ENCODE measurements at places on chromosomes 5 and 9.

GRCh38 chr9:112265391-112265790 lies 68.0 kb downstream of the PTBP3 start:
- no peak for DNase-seq

GRCh38 chr9:642014-642413 lies 199.5 kb upstream of the DMRT1 start:
- no peak for DNase-seq

DNA sequence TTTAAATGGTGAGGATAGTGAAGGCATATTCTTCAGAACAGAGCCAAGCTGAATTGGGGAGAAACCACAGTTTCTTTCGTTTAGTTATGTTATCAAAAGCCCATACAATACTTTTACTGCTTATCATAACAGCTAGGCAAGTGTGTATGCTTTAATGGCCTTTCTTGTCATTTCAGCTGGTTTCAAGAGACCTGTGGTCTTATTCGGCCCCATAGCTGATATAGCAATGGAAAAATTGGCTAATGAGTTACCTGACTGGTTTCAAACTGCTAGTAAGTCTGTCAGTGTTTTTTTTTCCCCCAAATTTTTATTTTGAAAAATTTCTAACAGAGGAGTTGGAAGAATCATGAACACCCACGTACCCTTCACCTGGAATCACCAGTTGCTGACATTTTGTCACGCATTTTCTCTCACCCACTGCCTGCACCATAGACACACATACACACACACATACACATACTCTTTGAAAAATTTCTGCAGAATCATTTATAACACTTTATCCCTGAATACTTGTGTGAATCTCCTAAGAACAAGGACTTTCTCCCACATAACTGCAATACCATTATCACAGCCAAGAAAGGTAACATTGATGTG lies 63.7 kb downstream of the TJP2 start:
- DNase-seq: no peak

DNA sequence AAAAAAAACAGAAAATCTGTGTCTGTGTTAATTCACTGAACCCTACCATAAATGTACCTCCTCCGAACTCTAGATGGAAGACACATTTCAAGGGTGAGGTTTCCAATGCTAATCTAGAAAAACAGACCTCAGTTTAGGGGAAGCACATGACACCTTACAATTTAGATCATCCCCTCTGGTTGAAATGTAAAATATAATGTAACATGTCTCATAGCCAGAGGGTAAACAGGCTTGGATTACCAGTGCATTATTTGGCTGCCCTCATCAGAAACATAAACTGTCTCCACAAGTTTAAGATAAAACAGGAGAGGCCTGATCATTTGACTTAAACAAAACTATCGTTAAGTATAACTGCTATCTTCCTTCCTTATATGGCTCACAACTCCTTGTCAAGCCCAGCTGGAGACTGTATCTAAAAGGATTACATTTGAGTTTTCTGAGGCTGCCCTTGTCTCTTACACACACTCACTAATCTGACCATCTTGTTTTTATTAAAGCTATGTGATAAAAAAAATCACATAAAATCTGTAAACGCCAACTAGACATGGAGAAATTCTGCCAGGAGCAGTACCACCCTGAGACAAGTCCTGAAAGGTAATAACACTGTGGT lies 105.7 kb downstream of the LURAP1L start:
- no peak for DNase-seq

- DNase-seq: no peak
Measured at GRCh38 chr5:113161806-113162205, 185.2 kb downstream of the DCP2 start.

DNA sequence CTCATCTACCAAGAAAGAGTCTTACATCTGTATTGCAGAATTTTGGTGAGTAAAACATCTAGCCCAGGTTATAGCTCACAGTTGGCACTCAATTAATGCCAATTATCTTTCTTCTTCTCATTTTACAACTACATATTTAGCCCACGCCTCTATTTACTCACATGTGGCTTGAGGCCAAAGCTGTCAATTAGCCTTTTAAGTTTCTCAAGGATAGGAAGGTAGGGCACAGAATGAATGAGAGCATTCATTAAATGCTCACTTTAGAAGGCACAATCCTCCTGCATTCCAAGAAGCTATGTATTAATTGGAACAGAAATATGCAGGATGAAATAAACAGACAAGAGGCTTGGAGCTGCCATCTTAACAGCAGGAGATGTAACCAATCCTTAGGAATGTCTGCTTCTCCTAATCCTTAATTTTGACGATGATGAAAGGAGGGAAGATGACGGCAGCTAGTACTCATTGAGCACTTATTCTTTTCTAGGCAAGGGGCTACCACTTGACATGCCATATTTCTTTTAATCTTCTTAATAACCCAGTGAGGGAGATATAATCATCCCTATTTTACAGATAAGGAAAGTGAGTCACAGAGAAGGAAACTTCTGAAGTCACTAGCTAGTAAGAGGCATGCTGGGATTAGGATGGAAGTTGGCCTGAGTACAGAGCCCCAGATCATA lies 30.8 kb upstream of the PANK3 start:
- DNase-seq: no peak

- DNase-seq: no peak
Measured at GRCh38 chr5:84549054-84549453, 164.4 kb upstream of the EDIL3 start.

DNA sequence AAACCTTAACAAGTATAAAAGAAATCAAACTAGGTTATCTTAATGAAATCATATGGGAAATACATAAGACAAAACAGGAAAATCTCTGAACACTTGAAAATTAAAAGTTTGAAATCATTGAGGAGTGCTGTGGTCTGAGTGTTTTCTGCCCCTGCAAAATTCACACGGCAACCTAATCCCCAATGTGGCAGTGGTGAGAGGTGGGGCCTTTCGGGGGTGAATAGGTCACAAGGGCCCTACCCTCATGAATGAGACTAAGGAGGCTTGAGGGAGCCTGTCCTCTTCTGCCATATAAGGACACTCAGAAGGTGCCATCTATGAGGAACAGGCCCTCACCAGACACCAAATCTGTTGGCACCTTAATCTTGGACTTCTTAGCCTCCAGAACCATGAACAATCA lies 10.7 kb downstream of the CAMSAP1 start:
- DNase-seq: no peak

DNA sequence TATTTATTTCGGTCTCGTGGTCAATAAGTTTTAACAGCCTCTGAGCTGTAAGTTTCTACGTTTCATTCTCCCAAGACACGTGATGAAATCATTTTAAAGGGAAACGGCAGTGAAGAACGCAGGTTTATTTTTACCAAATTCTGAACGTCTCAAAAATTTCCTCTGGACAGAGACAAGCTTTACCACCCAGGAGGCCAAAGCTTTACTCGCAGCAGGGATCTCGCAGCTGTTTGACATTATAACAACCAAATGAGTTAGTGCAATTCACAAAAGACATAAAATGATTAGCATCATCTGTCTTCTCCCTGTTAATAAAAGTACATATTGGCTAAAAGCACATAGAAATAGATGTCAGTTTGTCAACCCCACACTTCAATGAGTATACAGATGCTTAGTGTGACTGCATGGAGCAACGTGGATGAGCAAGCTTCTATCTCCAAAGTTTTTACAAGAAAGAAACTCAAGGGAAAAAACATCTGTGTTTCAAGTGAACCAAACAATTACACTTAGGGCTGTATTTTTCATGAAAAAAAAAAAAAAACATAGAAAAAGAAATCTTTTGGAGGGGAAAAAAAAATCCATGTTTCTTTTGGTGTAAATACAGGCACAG lies 2.5 kb downstream of the SEMA5A start:
- no peak for DNase-seq

DNA sequence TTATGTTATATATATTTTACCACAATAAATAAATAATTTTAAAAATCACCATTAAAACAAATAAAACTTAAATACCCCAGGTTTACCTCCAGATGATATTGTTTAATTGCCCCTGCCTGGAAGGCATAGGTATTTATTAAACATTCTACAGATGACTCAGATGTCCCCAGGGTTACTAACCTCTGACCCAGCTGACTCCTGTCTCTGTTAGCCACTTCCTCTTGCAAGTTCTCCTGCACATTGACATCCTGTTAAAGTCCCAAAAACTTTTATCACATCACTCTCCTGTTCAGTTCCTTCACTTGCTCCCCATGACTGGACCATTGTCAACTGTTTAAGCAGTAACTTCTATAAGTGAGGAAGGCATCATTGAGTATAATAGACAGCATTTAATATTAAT lies 37.0 kb upstream of the RAB3C start:
- no peak for DNase-seq

GRCh38 chr5:113652161-113652560 lies 138.7 kb downstream of the YTHDC2 start:
- no peak for DNase-seq

GRCh38 chr5:16742938-16743337 lies 126.1 kb upstream of the RETREG1 start:
- DNase-seq: no peak

DNA sequence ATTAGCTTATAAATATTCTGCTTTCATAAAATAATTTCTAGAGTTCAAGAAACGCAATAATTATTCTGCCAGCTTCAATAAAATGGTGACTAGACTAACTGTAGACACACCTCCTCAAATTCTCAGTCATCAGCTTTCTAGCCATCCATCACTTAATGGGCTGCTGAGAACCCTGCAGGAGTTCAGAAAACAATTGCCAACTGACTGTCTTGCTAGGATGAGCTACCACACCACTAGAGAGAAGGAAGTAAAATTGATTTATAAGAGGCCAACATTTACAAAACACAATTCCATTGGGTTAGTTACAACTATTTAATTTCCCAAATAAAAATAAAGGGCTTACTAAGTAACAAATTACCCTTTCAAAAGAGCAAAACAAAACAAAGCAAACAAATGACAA lies 126.5 kb upstream of the PAPPA start:
- no peak for DNase-seq

DNA sequence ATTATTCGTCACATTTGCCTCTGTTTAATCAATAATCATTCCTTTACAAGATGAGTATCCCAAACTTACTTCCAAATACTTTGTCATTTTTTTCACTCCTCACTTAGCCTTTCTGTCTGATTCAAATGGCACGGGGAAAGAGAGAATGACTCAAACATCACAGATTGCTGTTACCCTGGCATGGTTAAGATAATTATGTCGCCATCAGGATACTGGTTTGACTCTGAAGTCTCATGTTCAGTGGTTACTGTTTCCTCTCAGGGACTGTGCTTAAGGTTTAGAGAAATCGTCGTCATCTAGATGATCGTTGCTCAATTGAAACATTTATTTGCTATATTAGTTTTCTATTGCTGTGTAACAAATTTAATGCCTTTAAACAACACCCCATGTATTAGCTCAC lies 45.2 kb upstream of the RAD23B start:
- no peak for DNase-seq

DNA sequence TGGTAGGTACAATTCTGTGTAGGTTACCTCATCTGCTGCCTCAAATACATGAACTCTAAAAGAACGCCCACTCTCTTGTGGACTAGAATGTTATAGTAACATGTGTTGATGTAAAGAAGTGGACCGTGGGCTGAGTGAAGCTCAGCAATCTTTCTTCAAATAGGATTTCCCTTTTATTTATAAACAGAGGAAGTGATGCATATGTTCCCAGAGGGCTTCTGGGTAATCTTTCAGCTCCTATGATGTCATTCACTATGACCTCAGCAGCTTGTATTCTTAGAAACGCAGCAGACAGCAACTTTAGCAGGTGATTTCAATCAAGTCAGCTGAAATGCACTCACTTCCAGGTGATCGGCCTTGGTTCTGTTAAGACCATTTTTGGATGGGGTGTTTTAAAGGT lies 14.4 kb downstream of the F2RL2 start:
- DNase-seq: no peak

DNA sequence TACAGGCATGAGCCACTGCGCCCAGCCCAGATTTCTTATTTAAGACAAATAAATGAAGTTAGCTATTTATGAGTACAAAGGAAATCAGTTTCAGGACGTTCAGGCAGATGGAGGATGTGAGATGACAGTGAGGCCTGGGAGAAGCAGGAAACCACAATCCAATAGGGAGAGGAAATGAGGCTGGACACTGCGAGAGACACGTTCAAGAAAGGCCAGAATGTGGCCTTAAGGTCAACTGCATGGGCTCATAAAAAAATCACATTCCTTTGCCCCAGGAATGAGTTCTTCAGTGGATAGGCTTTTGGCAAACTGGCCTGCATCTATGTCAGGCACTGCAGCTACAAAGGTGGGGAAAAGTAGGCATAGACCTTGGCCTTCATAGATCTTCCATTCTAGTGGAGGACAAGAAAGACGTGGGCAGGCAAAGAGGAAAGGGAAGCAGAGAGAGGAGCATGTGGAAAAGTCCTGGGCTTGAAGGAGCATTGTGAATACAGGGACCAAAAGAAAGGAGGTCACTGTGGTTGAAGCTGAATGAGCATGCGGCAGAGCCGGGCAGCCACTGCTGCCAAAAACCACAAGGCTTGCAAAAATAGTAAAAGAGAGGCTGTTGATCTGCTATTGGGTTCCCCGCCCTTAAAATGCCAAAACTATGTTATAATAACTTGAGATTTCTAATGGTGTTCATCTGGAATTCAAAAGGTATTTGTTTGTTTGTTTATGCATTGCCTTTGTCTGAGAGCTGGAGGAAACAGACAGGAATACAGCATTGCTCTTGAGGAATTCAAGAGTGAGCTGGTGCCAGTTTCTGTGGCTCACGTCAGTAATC lies 133.0 kb downstream of the GNA14 start:
- no peak for DNase-seq

Measured in stimulated activated CD4-positive, alpha-beta T cell treated with anti-CD3 and anti-CD28 coated beads, Interleukin-1b, Interleukin-23, amount 100 ng/mL, for 1 hour (primary cell).